Hematopoietic multipotent progenitor cell treated with erythropoietin and hydrocortisone succinate and interleukin-3 and kit ligand, for 17 days (in vitro differentiated cells): ENCODE measurements at places on chromosomes 1 and 21.

GRCh38 chr1:46003315-46003714 is 129.1 kb downstream of the PIK3R3 start:
- DNase-seq, result no peak

- no peak for DNase-seq
Observed at GRCh38 chr21:46180778-46181391, 3.4 kb downstream of the SPATC1L start.

DNA sequence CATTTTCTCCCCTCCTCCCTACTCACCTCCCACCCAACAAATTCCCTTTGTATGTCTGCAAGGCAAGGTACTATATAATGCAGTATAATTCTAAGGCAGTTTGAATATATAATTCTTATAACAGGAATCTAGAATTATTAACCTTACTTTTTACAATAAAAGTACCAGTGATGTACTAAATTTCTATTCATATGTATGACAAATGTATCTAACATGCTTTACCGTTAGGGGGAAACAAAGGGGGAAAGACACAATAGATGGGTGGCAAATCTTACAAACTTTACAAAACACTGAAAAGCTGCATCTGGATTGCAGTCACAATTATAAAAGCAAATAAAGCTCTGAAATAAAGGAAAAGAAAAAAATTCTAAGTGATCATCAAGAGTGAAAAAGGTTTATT is 2.3 kb downstream of the PIK3R3 start:
- no peak for DNase-seq

DNA sequence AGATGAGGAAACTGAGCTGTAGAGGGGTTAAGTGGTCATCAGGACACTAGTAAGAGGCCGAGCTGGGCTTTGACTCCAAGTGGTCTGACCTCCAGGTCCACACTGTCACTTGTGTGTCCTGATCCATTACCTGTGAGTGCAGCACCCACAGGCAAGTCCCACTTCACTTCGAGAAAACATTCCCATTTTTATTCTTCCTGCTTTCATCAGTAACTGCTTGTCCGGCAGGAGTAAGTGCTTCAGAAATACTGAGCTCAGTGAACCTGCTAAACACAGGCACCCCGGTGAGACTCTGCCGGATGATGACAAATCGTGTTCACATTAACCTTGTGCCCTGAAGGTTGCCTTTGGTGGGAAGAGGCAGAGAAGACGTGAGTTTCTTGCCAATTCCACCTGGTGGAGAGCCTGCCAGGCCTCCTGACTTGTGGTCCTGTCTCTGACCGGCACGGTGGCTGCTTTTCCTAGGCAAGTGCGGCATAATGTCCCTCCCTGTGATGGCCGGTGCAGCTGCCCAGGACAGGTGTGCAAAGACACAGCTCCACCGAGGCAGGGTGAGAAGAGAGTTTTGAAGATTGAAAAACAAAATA is 29.4 kb downstream of the ZBTB18 start:
- no peak for DNase-seq

DNA sequence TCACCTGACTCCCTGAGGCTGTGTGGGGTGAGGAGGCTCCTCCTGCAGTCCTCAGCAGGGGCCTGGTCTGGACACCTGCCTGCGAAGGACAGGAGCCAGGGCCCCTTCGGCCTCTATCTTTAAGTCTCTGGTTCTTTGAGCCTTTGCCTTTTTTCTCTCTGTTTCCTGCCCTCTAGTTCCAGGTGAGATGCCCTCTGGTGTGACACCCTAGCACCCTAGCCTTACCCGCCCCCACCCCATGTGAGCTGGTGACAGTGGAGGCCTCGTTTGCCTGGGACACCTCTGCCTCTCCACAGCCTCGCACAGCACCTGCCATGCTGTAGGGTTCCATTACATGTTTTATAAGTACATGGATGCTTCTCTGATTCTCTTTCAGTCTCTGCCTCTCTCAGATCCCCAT is 47.3 kb downstream of the DDX20 start:
- DNase-seq, result no peak

DNA sequence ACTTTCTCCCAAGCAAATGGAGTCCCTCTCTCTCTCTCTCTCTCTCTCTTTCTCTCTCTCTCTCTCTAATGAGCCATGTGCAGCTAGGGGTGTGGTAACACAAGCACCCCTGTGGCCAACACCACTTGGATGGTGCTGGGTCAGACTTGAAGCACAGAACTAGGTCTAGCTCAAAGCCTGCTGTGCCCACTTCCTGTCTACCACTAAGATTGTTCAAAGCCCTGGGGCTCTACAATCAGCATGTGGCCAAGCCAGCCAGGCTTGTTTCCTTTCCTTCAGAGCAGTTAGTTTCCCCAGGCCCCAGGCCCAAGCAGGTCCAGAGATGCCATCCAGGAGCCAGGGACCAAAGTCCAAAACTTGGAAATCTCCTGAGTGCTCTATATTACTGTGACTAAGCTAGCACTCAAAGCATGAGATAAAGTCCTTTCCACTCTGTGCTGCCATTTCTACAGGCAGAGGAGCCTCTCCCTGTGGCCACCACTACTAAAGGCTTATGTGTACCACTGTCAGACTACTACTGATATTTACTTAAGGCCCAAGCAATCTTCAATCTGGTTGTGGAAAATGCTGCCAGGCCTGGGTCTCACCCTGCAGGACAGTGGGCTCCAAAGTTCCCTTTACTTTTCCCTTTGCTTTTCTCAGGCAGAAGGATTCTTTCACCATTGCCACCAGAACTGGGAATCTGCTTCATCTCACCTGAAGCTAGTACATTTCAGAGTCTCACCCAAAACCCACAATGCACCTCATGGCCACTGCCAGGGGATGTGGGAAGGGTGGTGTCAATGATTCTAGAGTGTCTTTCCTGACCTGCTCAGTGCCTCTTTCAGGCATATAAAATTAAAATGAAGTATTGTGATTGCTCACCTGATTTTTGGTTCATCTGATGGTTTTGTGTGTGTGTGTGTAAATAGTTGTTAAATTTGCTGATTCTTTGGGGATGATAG is 999.5 kb downstream of the NCAM2 start:
- DNase-seq, result no peak

GRCh38 chr1:12019858-12020509 is 686 bp downstream of the MIIP start:
- DNase-seq, result no peak

- DNase-seq, result no peak
Observed at GRCh38 chr1:209875515-209875914, 47.7 kb downstream of the UTP25 start.

DNA sequence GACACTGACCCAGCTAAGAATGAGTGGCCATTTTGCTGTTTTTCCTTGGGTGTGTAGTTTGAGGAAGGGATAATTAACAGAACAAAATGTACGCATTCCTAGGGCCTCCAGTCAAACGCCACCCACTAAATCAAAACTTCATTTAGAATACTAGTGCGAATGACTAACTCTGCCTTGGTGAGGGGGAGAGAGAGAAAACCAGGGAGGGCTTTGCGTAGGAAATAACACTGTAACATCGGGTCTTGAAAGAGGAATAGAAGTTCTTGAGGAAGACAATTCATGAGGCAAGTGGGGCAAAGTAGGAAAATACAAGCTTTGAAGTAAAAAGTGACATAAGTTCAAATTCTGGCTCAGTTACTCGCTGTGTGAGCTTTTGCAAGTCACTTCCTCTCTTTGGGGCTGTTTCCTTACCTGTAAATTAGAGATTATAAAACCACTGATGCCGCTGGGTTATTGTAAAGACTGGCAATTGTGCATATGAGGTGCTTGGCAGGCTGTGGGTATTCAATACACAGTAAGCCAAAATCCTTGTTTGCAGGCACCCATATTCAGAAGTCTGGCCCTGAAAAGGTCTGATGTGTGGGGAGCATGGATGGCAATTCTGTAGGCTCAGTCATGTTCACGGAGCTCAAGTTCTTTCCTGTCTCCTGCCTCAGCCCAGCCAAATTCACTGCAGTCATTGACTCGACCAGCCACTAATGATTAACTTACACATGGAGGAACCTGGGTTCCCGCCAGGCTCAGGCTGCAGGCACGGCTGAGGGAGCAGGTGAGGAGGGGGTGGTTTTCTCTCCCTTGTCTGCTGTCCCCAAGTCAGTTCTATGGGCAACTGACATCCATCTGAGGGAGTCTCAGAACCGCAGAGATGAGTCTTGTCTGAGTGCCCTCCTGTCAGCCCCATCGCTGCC is 140.3 kb upstream of the CSF3R start:
- no peak for DNase-seq

DNA sequence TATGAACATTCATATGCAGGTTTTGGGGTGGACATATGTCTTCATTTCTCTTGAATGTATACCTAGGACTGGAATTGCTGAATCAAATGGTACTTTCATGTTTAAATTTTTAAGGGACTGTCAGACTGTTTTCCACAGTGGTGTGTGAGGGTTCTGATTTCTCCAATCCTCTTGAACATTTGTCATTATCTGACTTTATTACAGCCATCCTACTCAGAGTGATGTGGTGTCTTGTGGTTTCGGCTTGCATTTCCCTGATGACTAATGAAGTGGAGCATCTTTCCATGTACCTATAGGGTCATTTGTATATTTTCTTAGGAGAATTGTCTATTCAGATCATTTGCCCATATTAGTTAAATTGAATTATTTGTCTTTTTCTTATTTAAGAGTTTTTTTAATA is 35.4 kb upstream of the ZNF281 start:
- DNase-seq, result no peak

GRCh38 chr1:46596846-46597245 is 7.2 kb downstream of the MKNK1 start:
- no peak for DNase-seq

- DNase-seq, result peak; percentile 47
Observed at GRCh38 chr1:15424146-15424667, 14.0 kb upstream of the CTRC start.

- no peak for DNase-seq
Observed at GRCh38 chr1:194355488-194356106, 1169.2 kb upstream of the B3GALT2 start.

DNA sequence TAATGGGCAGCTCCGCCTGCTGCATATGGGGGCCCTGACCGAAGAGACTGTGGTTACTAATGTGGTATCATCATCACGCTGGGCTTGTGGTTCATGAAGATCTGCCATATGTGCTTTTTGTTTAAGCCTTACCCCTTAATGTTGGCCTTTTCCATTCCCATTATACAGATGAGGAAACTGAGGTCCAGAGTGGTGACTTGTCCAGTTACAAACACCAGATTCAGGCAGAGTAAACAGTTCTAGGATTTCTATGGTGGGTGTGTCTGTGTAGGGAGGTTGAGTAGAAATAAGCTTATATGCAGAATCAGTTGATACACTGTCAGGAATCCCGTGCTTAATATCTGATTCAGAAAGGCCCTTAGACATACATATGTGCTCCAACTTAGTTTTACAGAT is 691 bp downstream of the UTP11 start:
- DNase-seq, result no peak

GRCh38 chr1:104945406-104945805 is 1195.7 kb downstream of the AMY1C start:
- no peak for DNase-seq

- no peak for DNase-seq
Observed at GRCh38 chr1:57163325-57163724, 197.5 kb upstream of the C8B start.

- DNase-seq, result no peak
Observed at GRCh38 chr1:204213668-204214662, at the start of gene GOLT1A. Gene GOLT1A (minus strand): TSS chr1:204213988. CDS start chr1:204213906, 82 bp downstream.

DNA sequence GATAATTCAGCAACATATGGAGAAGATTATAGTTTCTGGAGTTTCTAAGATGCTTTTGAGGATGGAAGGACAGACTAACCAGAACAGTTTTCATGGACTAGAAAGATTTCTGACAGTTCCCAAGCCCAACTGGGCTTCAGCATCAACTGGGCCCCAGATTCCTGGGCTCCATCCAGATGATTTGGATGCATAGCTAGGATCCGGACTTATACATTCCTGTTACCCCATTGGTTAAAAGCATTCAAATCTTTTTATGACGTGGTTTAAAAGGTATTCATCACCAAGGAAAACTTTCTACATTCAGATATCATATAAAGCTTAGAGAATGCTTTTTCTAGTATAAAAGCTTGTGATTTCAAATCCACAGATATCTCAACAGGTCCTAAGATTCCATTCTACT is 29.7 kb downstream of the TSHB start:
- DNase-seq, result no peak

DNA sequence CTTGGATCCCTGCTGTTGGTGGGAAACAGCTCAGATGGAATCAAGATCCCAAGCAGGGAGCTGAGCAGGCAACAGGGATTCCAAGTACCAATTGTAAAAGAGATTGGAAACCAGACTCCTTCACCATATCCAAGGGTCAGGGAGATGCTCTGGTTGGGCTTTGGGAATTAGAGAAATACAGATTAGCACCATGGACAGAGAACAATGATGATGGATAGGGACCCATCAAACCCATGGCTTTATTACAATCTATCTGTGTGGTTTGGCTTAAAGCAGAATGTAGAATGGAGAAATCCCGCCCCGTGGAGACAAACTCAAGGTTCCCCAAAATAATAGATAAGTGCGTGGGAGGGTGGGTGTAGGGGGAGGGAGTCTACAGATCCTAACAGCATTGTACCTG is 120.7 kb upstream of the CSF3R start:
- DNase-seq, result no peak

DNA sequence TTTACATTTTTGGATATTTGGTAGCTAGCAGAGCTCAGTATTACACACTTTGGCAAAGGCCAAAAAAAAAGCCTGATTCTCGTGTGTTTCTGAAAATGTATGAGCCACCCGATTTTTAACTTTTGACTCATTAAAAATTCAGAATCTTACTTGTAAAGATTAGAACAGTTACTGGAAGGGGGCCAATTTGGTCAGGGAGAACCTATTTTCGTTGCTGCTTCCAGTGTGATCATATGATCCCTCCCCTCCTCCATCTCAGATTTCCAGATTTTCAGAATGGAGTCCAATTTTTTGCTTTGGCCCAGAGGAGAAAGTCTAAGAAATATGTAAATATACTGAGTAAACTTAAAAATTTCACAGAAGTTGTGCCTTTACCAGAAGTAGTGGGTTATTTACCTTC is 3.2 kb upstream of the OR2AK2 start:
- DNase-seq, result no peak

- no peak for DNase-seq
Observed at GRCh38 chr1:234735476-234735875, 125.5 kb upstream of the IRF2BP2 start.

GRCh38 chr1:156095906-156096508 is 13.7 kb upstream of the MEX3A start:
- no peak for DNase-seq

- no peak for DNase-seq
Observed at GRCh38 chr1:157114183-157115121, 14.8 kb upstream of the ETV3L start.

GRCh38 chr1:64124704-64125440 is 78.6 kb upstream of the UBE2U start:
- DNase-seq, result no peak

DNA sequence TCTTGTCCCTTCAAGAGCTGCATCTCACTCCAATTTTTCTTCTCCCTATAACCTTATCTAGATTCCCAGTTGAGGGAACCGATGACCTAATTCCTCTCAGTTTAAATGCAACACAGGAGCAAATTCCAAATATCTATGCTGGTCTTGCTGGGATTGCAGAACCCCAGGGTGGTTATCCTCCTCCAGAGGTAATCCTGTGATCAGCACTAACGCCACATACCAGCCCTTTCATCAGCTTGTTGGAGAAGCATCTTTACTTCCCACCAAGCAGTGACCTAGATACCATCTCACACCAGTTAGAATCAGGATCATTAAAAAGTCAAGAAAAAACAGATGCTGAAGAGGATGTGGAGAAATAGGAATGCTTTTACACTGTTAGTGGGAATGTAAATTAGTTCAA is 52.4 kb downstream of the SAMSN1 start:
- DNase-seq, result no peak

- no peak for DNase-seq
Observed at GRCh38 chr1:235720544-235720943, 71.0 kb upstream of the GNG4 start.
